CD4-positive, alpha-beta T cell treated with Interleukin-17A for 4 hours (primary cell): ENCODE measurements at places on chromosomes 5 and 9.

GRCh38 chr9:75455444-75455921 is 367.2 kb downstream of the OSTF1 start:
- DNase-seq, result no peak

- no peak for DNase-seq
Observed at GRCh38 chr5:100517301-100517974, 17.7 kb upstream of the FAM174A start.

DNA sequence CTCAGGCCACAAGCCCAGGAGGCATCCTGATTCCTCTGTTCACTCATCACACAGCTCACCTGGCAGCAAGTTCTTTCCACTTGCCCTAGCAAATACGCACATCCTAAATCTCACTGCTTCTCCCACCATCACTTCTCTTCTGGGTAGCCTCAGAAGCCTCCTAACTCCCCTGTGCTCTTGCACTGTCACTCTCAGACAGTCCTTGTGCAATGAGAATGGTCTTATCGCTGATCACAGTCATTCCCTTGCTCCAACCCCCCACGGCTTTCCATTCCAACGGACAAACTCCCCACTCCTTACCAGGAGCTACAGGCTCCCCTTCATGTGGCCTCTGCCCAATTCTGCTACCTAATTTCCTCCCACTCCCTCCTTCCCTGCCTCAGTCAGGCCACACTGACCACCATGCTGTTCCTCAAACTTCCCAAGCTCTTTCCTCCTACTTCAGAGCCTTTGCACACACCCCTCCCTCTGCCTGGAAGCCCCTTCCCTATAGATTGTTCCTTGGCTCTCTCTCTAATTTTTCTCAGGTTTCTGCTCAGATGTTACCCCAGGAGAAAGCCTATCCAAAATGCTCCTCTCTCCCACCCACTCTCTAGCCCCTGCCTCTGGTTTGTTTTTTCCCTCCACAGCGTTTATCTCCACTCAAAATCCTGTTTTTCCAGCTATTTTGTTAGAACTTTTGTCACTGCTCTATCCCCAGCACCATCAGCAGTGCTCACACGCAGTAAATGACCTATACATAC is 34.1 kb upstream of the TNFAIP8 start:
- no peak for DNase-seq

GRCh38 chr5:90307322-90307721 is 102.2 kb downstream of the CETN3 start:
- no peak for DNase-seq

- no peak for DNase-seq
Observed at GRCh38 chr9:110977259-110977709, 61.0 kb downstream of the LPAR1 start.

DNA sequence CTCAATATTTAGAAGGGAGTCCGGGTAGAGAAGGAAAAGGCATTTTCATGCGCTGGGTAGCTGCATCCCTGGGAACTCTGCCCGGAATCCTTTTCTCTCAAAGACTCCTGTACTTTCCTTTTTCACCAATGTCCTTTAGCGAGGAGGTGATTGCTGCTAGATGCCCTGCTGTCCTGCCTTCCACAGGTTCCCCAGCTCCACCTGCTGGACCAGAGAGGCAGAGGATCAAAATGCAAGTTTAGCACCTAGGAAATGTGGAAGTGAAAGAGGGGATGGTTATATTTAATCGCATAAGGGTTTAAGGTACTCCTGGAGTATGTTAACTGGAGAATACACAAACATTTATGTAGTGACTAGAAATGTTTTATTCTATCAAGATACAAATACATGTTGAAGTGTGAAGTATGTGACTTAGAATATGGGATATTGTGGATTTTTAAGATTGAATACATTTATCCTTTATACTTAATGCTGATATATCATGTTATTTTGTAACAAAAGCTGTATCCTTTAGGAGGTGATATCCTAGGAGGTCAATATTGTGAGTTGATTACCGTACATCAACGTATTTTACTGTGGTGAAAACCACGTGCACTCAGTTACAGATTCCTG is 145.7 kb downstream of the ARHGAP26 start:
- peak; percentile 10 for DNase-seq

GRCh38 chr5:93022796-93023447 is 558.1 kb downstream of the NR2F1-AS1 start:
- no peak for DNase-seq

- DNase-seq, result no peak
Observed at GRCh38 chr9:82255481-82256176, 267.1 kb downstream of the SPATA31D1 start.

DNA sequence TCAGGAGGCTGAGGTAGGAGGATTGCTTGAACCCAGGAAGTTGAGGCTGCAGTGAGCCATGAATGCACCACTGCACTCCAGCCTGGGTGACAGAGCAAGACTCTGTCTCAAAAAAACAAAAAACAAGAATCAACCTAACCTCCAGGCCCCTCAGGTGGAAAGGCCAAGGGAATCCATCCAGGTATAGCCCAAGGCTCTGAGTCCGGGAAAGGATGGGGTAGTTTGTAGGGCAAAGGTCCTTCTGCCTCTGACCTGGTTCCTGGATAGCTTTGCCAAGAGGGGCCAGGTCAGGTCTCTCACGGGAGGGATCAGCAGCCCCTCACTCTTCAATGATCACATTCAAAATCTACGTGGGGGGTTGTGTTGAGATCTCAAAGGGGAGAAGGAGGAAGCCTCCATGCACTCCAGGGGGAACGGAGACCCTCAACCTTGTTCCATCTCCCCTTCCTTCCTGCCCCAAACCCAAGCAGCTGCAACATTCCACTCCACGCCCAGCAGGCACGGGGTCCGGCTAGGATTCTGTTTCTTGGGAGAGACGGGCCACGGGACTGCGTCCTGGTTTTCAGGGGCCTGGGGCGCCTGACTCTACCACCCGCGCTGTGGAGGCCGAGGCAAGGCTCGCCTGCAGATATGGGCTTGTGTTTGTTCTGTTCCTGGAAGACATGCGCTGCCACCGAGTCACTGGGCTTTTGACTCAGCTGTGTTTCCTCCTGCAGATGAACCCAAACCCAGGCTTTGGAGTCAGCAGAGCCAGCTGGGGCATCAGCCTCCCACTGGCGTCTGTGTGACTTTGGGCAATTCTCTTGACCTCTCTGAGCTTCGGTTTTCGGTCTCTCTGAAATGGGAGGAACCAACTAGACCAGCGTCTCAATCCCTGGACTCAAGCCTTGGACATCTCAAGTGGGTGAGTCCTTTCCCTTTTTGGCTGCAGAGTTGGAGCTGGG is 35.5 kb downstream of the PLPP7 start:
- no peak for DNase-seq

- no peak for DNase-seq
Observed at GRCh38 chr9:78666818-78667414, 370.0 kb downstream of the PSAT1 start.

GRCh38 chr5:113199122-113199905 is 222.7 kb downstream of the DCP2 start:
- DNase-seq, result no peak

DNA sequence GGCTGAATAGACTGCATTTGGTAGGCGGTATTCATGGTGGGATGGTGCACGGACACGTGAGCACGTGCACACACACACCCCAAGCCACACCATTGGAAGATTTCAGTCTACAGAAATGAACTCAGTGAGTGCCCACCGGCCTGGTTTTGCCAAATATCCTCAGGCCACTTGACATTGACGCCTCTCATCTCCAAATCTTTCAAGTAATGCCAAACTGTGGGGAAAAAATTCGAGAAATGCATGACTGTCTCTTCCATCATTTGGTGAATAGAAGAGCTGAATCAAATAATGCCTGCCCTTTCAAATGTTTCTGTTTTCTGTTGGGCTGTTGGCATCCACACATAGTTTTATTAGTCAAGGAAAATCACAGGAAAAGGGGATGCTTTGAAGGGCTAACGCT is 182.3 kb upstream of the EFNA5 start:
- no peak for DNase-seq

GRCh38 chr5:12242950-12243888 is 339.0 kb upstream of the CTNND2 start:
- DNase-seq, result no peak

DNA sequence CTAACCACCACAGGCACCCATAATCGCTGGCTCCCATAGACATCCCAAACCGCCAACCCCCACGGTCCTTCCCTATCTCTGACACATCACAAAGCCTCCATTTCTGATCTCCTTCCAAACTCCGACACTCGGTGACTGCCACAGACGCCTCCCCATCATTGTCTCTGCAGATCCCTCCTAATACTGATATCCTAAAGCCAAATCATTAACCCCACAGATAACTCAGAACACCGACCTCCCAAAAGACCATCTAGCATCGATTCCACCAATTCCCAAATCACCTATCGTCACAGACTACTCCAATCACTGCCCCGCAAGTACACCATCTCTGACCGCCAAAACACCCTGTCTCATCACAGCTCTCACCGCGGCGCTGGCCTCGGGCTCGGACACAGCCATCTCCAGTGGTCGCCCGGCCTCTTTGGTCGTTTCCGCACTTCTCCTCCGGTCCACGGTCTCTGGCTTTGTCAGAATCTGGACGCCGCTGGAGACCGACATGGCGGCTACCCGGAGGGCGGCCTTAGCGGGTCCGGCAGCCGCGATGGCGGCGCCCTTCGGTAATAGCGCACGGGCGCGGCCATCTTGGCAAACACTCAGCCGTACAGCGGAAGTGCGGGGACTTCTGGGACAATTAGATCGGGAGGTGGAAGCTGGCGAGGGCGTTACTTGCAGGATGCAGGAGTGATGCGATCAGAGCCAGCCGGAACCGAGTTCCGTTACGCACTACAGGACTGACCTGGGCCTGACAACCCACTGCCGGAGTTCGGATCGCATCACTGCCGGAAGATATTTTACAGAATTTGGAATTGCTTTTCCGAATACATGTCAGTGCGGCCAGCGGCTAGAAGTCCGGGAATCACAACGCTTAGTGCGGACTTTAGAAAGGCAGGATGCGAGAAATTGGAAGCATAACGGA is at the start of gene ZFP37:
Gene ZFP37, minus strand, starts transcription at position 534 of the 916 bp plus-strand sequence. Its CDS starts 36 bp downstream, at position 498.
- DNase-seq, result peak; percentile 87

DNA sequence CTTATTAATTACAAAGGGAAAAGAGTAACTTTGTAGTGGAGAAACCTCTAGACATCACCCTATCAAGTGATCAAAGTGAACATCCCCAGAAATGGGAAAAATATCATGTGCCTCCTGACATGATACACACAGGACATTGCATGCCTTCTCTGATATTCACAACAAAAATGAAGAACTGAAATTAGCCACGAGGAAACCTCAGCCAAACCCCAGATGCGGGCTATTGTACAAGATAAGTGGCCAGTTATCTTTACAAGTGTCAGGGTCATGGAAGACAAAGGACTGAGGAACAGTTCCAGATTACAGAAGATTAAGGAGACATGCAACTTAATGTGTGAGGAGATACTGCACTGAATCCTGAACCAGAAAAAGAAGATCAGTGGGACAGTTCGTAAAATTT is 23.8 kb upstream of the NPM1 start:
- no peak for DNase-seq

DNA sequence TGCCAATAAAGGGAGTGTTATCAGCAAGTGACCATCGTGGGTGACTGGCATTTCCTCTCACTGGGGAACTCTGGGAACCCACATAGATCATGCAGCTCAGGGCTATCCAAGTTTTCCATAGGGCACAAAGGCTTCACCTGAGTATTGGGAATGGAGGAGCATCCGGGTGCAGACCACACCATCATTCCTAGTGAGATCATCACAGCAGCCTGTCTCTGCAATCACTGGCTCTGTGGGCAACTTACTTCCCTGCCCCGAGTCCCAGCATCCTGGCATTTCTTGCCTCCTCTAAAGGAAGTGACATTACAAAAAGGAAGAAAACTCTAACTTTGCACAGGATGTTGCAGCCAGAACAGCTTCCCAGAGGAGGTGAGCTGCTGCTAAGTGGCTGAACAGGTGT is 80.6 kb upstream of the SHB start:
- no peak for DNase-seq

DNA sequence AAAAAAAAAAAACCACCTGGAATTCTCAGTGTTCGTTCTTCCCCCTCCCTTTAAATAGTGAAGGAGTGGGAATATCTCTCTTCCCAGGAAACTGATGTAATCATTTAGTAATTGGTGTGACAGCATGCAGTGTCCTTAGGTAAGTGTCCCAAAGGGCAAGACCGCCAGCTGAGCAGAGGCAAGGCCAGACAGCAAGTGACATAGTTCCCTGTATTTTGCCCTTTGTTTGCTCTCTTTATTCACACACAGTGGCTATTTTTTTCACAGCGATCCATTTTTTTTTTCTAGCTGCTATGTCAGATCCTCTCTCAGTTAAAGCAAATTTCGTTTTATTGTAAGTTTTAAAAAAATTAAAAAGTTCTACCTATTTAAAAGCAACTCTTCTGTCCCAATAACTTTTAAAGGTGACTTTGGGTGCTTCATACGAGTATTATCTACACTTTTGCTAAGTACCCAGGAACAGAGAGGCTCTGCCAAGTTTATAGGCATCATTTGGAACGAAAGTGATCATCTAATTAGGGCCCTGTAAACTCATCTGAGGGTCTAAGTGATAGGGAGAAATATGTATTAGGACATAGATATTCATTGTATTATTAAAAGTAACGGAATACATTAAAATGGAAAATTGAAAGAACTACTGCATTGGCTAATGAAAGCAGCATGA is 98.2 kb upstream of the ALDH1A1 start:
- no peak for DNase-seq

- no peak for DNase-seq
Observed at GRCh38 chr9:36214571-36214970, 23.9 kb downstream of the CLTA start.

DNA sequence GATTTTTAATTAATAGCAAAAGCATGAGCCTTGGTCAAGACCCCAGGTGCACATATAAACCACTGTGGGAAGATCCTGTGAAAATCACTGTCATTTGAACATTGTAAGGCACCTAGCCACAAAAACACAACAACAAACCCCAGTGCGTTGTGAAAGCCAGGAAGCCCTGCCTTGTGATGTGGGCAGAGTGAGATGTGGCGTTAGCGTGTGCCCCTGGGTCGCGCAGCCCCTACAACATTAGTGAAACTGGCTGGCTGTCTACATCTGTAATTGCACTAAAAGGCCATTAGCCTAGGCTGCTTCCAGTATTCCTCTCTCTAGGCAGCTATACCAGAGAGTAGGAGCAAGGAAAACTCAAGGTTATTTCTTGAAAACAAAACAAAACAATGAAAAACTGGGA is 21.1 kb upstream of the PDZD2 start:
- DNase-seq, result no peak

DNA sequence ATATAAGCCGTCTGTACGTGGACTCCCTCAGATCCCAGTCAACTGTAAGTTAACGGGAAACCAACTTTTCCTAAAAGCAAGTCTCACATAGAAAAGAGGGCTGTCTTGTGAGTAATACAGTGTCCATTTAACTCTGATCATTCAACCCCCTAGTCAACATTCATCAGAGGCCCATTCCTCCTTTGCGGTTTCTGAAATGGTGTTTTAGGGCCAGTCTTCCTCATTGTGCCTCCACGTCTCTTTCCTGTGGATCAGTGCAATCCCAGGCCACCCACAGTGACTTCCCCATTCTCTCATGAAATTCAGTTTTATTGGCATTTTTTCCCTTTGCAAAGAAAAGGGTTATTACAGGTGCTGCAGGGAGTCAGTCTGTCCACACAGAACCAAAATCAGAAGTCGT is 261.8 kb downstream of the NR3C1 start:
- no peak for DNase-seq

- DNase-seq, result no peak
Observed at GRCh38 chr9:95129476-95130291, 187.8 kb downstream of the FANCC start.

- no peak for DNase-seq
Observed at GRCh38 chr5:51387884-51388275, 4.6 kb downstream of the ISL1 start.
